ENCODE measurements at places on chromosomes 3 and 15.

- peak; percentile 75 for DNase-seq
Measured at GRCh38 chr15:84878504-84878903, 6.0 kb upstream of the SLC28A1 start.

- no peak for DNase-seq
Measured at GRCh38 chr3:132961991-132962390, 76.2 kb upstream of the TMEM108 start.

- peak; percentile 20 for DNase-seq
Measured at GRCh38 chr15:48336940-48337339, 5.7 kb downstream of the DUT start.

DNA sequence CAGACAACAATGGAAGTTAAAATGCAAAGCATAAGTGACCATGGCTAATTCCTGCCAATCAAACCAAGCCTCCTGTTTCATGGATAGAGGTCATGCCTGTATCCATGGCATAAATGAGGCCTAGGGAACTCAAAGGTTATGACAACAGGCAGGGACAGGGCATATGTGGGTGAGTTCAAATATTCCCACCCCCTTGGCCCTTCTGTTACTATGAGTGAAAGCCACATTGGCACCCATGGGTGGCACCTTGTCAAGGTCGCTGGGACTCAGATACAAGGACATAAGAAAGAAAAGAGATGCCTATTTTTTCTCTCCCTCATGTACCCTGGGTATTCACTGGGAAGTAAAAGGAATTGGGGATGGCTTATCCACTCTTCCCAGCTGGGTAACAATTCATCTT is 25.3 kb upstream of the TMEM45A start:
- no peak for DNase-seq

DNA sequence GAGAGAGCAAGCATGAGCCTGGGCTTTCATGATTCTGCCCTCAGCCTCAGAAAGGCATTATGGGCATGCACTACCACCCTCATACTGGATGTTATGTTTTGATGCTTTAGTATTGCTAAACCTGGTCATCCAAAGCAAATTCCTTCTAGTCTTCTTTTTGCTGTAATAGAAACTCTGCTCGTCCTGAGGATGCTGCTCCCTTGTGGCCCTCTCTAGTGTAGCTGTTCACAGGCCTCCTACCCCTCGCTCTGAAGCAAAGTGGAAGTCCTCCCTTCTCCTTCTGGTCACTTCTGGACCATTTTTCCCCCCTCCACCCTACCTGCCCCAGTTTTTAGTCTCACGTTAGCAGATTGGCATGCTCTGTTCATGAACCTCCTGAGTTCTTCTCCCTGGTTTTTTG is 22.9 kb upstream of the CCNL1 start:
- no peak for DNase-seq

GRCh38 chr3:45760878-45761711 is 35.2 kb downstream of the SLC6A20 start:
- peak; percentile 83 for DNase-seq

GRCh38 chr15:40481341-40482074 is 10.7 kb downstream of the CHST14 start:
- DNase-seq: no peak

GRCh38 chr3:149332227-149332765 is 1.1 kb downstream of the TM4SF18 start:
- no peak for DNase-seq

DNA sequence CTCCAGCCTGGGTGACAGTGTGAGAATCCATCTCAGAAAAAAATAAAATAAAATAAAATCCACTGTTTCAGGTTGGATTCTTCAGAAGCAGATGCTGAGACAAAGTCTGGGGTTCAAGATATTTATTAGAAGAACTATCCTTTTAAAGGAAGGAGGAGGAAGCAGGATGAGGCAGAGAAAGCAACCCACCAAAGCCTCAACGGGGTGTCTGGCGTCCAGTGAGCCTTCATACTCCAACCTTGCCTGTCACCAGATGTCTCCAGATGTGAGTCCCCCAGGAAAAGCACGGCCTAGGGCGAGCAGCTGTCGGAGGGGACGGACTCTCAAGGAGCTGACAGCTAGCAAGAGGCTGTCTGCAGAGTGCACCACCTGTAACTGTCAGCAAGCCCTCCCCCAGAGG is 37.3 kb downstream of the MB21D2 start:
- no peak for DNase-seq

GRCh38 chr15:38651328-38652038 is 86.9 kb upstream of the RASGRP1 start:
- DNase-seq: no peak

- DNase-seq: no peak
Measured at GRCh38 chr3:110344897-110345767, 726.5 kb upstream of the NECTIN3 start.

- DNase-seq: no peak
Measured at GRCh38 chr15:40047415-40048210, 8.6 kb upstream of the SRP14 start.

GRCh38 chr3:46448721-46449120 is 16.0 kb downstream of the LTF start:
- no peak for DNase-seq

GRCh38 chr15:68449389-68449788 is 17.4 kb upstream of the ITGA11 start:
- DNase-seq: no peak

DNA sequence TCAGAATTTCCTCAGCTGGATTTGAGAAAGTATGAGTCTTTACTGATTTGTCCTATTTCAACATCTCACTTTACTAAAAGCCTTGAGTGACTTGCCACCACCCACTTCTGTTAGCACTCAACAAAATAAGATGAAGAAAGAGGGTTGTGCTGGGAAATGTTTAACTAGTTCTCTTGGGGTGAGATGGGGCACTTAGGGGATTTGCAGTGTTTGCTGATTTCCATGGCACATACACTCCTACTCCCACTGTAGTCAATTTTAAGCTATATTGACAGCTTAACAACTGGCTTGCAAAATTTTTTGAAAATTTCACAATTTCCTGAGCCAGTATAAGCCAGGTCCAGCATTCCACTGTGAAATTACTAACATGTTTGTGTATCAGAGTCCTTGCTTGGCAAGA is 463.1 kb upstream of the ARHGEF26 start:
- no peak for DNase-seq

- peak; percentile 75 for DNase-seq
Measured at GRCh38 chr15:71275098-71275497, 159.8 kb downstream of the THSD4 start.

DNA sequence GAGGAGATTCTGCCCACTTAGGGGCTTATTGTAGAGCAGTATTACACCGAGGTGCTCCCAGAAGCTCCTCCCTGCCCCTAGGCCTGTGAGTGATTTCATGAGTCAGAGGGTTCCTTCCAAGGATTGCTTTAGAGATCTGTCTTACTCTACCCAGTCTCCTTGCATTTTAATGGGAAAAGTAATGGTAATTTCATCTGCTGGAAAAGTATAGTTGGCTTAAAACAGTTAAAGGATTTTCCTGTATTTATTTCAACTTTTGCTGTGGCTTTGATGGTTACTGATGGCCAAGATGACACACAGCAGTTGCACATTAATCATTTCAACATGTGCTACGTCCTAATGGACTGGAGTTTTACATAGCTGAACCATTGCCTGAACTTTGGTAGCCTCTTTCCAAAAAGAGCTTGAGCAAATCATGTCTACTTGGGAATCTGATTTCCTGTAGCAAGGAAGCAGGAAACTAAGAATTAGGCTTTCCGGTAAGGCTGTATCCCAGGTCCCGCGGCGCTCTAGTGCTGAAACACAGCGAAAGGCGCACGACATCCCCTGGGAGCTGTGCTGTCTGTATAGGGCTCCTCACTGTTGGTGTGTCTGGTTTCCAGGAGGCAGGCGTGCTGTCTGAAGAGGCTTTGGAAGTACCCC is 9.2 kb upstream of the PGPEP1L start:
- peak; percentile 66 for DNase-seq

DNA sequence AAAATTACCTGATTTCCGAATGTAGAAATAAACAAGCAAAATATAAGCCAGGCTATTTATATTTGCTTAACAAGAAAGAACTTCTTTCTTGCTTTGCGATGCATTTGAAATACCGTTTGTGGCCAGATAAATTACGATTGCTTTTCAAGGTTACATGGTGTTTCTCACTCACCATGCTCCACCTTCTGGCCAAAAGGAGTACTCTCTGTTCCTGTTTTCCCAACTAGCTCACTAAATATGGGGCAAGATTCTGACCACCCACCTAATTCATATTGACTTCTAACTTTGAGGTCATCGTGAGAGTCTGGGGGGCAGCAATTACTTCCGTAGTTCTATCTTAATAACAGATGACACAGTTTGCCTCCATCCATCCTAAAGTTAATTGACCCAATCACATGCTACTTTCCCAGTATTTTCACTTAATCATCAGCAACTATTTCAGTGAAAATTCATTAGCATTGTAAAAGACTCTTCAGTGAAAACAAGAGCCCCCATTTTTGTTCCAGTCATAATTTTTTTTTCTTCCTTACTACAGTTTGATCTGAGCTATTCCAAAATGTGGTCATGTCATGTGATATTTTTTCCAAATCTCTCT is 25.9 kb downstream of the ACP3 start:
- peak; percentile 48 for DNase-seq

- DNase-seq: no peak
Measured at GRCh38 chr15:25175789-25176615, 221.2 kb downstream of the SNRPN start.
